ENCODE measurements at places on chromosomes 3 and 15.

- no peak for DNase-seq
Observed at GRCh38 chr3:123883701-123884202, 380 bp downstream of the MYLK start.

GRCh38 chr3:178562143-178562946 is 26.1 kb downstream of the KCNMB2 start:
- no peak for DNase-seq

DNA sequence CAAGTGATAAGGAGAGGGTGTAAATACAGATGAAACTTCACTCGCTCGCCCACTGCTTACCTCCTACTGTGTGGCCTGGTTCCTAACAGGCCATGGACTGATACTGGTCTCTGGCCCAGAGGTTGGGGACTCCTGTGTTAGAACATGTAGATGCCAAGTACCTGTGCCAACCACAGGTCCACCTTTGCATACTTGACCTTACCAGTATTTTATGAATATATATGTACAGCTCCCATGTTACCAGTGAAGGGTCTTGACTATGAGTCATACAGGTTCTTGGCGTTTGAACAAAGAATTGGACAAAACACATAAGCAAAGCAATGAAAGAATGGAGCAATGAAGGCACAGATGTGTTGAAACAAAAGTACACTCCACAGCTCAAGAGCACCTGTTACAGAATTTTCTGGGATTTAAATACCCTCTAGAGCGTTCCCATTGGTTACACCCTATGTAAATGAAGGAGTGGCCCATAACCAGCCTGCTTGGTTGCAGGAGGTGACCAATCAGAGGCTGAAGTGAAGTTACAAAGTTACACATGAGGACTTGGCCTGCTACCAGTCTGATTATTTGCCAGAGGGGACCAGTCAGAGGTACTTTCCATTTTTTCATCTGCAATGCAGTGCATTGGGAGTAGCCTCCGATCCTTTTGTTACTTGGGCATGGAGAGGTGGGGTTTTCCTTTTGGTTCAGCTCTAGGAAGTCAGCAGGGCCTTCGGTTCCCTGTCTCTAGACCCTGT is 1.7 kb upstream of the GFM1 start:
- no peak for DNase-seq

DNA sequence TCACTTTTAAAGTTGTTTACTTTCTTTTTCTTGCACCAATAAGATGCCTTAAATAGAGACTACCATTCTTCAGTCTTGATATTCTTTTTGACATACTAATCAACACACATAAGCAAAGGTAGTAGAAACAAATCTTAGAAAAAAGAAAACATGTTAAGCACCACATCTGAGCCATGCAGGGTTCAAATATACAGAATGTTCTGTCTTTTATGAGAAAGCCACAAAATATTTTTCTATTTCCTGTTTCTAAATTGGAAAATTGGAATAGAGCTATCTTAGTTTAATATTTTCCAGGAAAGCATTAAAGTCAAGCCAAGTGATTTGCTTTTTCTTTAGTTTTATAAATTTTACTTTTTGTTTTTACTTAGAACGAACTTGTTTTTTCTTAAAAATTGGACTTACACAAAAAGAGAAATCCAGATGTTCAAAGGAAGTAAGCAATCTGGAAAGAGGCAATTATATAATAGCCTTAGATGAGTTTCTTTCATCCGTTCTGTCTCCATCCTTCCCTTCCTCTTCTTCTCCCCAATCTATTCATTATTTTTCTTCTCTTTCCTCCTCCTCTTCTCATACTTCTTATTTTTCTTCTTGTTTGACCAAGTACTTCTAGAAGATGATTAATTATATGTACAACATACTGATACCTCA is 731.7 kb downstream of the SQOR start:
- no peak for DNase-seq

GRCh38 chr3:54784021-54784420 is 143.8 kb downstream of the LRTM1 start:
- DNase-seq: no peak

All from esophagus squamous epithelium (tissue), 5 donors.